ENCODE measurements at places on chromosomes 7 and 10.

- DNase-seq, result no peak
Observed at GRCh38 chr7:157384301-157384700, 47.5 kb downstream of the DNAJB6 start.

DNA sequence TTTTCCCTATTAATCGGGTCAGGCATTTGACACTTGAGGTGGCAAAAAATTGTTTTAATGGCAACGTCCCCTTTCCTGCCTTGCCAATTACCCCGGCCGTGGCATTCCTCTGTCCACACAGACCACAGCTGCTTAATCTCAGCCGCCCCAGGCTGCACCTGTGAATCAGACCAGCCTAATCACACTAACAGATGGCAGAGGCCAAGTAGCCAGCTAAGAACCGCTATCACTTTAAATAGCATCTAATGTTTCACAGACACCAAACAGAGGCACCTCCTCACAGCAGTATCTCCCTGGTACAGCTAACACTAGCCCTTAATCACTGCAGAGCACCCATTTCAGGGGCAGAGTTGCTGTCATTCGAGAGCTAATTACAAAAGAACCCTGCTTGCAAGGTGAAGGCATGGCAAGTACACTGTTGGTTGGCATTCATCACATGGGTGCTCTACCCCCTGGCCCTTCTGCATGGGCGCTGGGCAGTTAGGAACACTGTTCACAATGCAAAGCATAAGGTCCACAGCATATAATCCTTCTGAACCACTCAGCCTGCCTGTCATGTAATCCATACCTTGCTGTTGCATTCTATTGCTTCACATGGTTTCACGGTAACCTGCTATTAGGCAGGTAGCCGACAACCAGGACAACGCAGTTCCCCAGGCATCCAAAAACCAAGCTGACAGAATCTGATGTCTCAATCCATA, 38.8 kb downstream of the FGFR2 start:
- no peak for DNase-seq

DNA sequence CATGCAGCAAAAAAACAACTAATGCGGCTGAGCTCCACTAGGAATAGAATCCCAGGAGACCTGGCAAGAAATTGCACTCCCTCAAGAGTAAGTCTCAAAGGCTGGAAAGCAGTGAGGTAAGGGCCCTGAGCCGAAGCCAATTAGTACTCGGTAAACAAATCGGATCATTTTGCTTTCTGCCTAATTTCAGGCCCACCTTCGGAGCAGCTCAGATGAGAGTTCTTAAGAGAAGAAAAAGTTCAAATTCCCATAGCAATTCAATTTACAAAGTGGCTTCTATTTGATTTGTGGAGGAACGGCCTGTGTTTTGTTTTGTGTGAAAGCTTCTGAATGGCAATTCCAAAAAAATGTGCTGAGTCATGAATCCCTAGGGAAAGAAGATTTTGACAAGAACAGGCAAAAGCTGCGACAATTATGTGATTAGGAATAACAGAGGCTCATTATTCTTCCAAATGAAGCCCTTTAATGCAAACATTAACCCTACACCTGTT, 60.9 kb downstream of the SLC16A9 start:
- no peak for DNase-seq

- no peak for DNase-seq
Observed at GRCh38 chr7:83267141-83267631, 104.5 kb upstream of the PCLO start.

DNA sequence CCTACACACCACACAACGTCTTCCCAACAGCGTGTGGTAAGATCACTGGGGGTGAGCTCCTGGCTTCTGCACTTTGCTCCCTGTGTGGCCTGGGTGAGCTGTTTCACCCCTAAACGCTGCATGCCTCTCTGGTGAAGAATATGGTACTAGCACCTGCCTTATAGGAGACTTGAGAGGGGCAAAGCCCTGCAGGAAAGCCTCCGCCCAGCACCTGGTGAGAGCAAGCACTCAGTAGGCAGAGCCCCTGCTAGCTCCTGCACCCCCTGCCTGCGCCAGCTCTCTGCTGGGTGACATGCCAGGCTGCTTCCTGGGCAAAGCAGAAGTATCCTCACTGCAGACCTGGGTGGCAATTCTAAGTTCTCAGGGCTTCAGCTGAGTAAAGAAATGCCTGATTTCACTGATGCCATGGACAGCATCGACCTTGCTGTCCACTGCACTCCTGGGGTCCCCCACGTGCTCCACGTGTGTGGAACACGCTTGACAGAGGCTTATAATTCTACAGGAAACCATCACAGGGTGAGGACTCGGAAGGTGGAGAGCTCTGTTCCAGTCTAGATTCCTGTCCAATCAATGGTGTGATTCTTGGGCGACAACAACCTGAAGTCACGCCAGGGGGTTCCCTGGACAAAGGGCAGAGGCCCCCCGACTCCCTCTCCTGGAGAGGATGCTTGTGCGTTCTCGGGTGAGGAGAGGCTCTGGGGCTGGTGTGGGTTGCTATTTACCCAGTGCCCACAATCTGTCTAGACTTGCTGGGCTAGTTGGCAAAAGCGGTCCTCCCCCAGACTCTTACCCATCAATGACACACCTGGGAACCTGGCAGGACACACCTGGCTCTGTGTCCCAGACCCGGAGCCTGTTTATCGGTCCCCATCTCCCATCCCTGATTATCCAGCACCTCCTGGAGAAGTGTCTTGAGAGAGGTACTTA, 5.0 kb upstream of the CALML5 start:
- no peak for DNase-seq

DNA sequence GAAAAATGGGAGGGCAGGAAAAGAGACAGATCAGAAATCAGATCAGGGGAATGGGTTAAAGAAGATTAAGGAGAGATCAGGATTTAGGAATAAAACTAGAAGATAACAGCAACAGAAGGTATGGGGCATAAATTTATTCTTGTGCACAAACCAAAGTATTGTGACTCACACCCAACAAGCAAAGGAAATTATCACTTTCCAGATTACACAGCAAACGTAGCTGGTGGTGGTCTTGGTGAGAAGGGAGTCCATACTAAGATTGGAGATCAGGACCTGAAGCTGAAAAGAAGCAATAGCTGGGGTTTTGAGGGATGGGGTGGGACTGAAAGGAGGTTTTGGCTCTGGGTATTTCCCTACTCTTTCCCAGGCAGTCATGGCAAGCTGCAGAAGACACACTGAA, 3.5 kb upstream of the MYOZ1 start:
- no peak for DNase-seq

GRCh38 chr10:31147210-31147608, 115.5 kb upstream of the ZNF438 start:
- no peak for DNase-seq

- DNase-seq, result no peak
Observed at GRCh38 chr10:20407357-20407756, 489.8 kb downstream of the NEBL start.

GRCh38 chr10:77673101-77673500, 35.5 kb upstream of the KCNMA1 start:
- no peak for DNase-seq

DNA sequence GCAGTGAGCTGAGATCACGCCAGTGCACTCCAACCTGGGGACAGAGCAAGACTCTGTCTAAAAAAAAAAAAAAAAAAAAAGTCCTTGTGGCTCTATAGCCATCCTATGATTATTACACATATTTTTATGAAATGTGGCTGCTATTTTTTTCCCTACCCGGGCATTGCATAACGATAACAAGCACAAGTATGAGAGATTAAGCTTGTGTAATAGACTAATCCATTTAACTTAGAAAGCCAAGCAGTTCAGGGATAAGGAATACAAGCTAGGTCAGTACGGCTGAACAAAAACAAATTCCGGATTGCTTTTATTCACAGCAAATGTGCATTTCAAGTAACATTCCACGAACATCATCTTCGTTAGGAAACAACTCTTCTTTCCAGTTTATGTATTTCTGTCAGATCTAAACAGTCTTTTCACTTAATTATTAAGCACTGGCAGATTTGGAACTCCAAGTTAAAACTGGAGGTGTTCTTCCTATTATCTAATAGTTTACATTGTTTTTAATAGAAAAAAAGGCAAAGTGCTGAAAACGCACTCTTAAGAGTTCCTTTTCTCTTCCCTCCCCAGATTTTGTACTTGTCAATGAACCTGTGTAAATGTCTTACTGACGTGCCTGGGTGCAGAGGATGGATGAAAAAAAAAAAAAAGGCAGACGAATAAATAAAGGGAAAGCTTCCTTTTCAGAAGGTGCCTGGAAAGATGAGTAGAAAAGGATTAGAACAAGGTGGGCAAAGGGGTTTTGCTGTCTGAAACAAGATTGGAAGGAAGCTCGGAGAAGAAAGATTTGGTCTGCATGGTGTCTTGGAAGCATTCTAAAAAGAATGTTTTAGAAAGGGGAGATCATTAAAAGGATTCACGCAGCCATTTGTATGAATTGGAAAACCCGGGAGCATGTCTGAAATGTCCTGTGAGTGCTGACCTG, 81.1 kb downstream of the PRTFDC1 start:
- DNase-seq, result no peak

DNA sequence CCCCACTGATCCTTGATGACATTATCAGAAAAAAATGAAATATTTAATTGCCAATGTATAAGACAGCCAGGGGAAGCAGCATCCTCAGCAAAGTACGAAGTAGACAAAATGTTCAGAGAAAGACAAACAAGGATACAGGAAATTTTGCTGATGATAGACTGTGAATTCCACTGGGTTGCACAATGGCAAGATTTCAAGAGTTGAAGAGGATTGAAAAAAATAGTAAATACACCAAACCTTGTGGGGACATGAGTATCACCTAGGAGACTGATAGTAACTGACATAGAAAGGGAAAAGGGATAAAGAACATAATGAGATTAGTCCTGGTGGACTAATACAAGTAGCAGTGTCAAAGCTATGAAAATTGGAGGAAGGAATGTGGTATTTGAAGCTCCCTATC, 16.5 kb downstream of the CNOT4 start:
- DNase-seq, result no peak

GRCh38 chr10:3931901-3932300, 146.9 kb upstream of the KLF6 start:
- no peak for DNase-seq

DNA sequence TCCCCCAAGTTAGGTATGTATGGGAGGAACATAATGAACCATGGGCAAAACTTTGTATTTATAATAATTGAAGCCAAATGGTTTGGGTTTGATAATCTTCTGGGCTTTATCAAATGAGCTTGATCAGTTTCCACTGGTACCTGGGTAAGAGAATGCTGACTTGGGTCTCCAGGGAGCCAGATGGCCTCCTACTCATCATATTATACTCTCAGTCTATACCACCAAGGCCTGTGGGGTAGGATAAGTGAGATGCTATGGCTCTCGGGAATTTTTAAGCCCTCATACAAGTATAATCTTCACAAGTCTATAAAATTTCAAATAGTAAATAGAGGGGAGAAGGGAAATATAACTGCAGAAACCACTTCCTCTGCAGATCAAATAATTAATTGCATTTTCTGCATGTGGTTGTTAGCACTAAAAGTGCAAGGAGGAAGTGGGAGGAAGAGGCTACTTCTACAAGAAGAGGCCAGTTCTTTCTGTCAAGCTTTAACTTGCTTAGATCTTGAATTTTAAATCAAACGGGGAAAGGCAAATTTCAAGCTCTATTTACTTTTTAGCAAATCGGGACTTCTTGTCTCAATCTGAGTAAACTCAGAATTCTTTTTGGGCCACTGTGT, 349.0 kb downstream of the SORCS1 start:
- DNase-seq, result no peak

- no peak for DNase-seq
Observed at GRCh38 chr10:120732643-120733313, 118.4 kb upstream of the WDR11 start.

- no peak for DNase-seq
Observed at GRCh38 chr10:17216901-17217395, 11.1 kb upstream of the VIM start.

- DNase-seq, result no peak
Observed at GRCh38 chr10:120459185-120459584, 2.2 kb downstream of the PLPP4 start.

DNA sequence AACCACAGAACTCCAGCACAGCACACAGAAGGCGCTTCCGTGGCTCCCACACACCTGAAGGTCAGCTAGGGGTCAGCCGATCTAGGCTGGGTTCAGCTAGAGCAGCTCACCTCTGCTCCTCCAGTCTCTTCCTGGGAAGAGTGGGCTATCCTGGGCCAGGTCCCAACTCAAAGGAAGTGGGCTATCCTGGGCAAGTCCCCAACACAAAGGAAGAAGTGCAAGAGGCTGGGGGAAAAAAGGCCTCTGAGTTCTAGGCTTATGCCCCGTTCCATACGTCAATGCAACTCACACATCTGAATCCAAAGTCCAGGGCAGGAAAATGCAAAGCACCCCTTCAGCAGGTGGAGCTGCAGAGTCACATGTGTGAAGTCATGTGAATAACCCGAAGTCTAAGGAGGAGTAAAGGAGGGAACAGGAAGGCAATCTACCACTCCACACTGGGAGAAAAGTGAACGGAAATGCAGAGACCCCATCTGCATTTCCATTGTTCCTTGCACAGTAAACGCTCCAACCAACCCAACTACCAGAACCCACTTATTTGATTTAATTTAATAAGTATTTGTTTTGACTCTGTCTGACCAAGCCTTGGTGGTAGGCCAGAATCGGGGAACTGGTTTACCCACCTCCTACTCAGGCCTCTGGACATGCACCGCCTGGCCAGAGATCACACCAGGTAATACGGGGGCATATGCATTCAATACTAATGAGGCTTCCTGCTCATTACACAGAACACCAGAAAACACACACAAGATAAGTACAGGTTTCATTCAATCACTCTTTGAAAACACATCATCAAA, 95.5 kb upstream of the RNF32 start:
- no peak for DNase-seq

DNA sequence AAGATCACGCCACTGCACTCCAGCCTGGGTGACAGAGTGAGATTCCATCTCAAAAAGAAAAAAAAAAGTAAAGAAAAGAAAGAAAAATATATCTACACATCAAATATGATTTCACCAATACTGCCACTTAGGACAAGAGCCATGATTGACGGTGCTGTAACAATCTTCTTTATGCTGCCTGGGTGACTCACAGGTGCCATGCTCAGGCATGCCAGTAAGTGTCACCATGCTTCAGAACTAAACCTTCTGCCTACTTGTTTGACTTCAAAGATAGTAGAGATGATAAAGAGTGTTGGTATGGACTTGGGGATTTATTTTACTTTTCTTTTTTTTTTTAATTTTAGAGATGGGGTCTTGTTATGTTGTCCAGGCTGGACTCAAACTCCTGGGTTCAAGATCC, 33.6 kb upstream of the DNMBP start:
- no peak for DNase-seq

- no peak for DNase-seq
Observed at GRCh38 chr10:62619413-62619738, 185.1 kb upstream of the ADO start.

DNA sequence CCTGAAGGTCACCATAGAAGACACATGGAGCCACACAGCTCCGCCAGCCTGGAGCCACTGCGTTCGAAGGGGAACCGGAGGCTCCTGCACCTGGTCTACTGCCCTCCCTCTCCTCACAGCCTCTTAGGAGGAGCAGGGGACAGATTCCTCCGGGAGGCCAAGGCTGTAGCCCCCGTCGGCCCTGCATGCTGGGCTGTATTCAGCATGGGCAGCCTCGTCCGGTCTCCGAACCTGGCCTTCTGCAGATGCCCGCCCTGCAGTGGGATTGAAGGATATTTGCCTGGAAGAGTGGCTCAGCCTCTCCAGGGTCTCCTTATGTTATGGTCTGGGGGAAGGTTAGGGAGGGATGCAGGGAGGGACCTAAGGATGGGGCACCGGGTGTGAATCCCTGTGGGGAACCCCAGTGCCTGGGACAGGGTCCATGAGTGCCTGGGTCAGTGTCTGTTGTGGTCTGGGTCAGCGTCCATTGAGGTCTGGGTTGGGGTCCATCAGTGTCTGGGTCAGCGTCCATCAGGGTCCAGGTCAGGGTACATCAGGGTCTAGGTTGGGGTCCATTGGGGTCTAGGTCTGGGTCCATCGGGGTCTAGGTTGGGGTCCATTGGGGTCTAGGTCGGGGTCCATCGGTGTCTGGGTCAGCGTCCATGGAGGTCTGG, 13.0 kb upstream of the SCART1 start:
- no peak for DNase-seq

Data from naive thymus-derived CD4-positive, alpha-beta T cell (primary cell).